ENCODE measurements at places on chromosomes 2 and 18.

GRCh38 chr2:31127931-31128330 lies 10.3 kb downstream of the GALNT14 start:
- no peaks in the 10 kb centered on the region for H3K4me1 ChIP-seq
- no peaks in the 10 kb centered on the region for H3K36me3 ChIP-seq
- DNase-seq, result no peak
- H3K27me3 ChIP-seq, result no peaks in the 10 kb centered on the region
- no peak overlapping the region for H3K4me3 ChIP-seq
- H3K27ac ChIP-seq, result no peak overlapping the region

GRCh38 chr2:40352041-40352702 lies 99.7 kb downstream of the SLC8A1 start:
- H3K27me3 ChIP-seq, result no peaks in the 10 kb centered on the region
- H3K4me3 ChIP-seq, result no peak overlapping the region
- no peaks in the 10 kb centered on the region for H3K36me3 ChIP-seq
- DNase-seq, result no peak
- peak overlapping the region; percentile 80 for H3K27ac ChIP-seq

DNA sequence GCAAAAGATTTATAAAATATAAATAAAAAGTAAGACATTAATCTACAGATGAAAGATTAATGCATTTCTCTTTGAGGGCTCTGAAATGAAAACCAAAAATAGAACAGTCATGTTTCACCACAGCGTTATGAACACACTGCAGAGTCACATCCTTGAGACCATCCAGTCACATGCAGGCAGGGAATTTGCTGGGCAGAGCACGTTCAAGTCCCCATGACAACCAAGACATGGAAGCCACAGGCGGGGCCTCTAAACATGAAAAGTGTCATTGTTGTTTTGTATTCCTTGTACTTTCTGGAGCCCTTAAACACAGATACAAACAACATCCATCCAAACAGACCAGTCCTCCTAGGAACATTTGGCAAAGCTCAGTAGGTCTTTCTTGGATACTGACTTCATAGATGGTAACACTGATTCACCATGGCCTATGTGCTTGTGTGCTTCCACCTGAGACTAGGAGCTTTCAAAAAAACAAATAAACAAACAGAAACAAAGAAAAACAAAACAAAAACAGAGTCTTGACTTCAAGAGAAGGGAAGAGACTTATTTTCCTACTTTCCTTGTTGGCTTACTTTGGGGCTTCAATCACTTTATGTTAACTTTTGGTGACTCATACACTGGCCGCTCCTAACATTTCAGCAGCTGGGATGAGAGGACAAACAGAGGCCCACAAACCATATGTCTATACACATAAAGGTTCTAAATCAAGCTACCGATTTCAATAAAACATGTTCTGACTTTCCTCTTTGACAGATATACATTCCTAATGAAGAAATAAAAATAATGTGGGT lies 99.5 kb upstream of the CCDC85A start:
- no peaks in the 10 kb centered on the region for H3K27me3 ChIP-seq
- H3K4me3 ChIP-seq, result no peak overlapping the region
- H3K36me3 ChIP-seq, result no peaks in the 10 kb centered on the region

GRCh38 chr2:2563309-2563860 lies 232.3 kb upstream of the MYT1L start:
- no peak overlapping the region for H3K27ac ChIP-seq
- H3K4me1 ChIP-seq, result no peaks in the 10 kb centered on the region
- DNase-seq, result no peak
- no peaks in the 10 kb centered on the region for H3K27me3 ChIP-seq
- H3K4me3 ChIP-seq, result no peak overlapping the region
- H3K36me3 ChIP-seq, result no peaks in the 10 kb centered on the region

GRCh38 chr18:3014503-3015203 lies 1.7 kb upstream of the LPIN2 start:
- no peak for DNase-seq
- no peaks in the 10 kb centered on the region for H3K36me3 ChIP-seq
- H3K4me3 ChIP-seq, result peak overlapping the region; percentile 38
- no peak overlapping the region for H3K27ac ChIP-seq
- H3K27me3 ChIP-seq, result no peaks in the 10 kb centered on the region

DNA sequence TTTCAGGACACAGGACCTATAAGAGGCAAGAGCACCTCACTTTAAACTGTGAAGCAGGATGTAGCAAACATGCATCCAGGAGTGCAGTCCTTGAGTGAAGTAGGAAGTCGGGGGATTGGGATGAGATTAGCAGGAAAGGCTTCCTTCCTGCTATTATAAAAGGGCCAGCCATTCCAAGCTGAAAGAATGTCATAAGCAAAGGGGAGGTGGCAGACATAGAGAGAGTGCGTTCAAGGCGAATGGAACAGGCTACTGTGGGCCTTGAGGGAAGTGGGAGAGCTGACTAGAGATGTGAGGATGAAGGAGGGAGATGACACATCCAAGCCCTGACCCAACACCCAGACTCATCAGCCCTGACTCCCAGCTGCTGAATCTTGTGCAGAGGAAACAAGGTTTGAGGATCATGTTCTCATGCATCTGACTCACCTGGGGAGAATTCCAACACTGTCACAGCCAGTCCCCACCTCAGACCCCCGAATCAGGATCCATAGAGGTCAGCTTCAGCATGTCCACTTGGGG lies 63.9 kb downstream of the GYPC start:
- H3K27ac ChIP-seq, result peak overlapping the region; percentile 60
- H3K4me3 ChIP-seq, result no peak overlapping the region
- H3K27me3 ChIP-seq, result no peaks in the 10 kb centered on the region
- no peak for DNase-seq

DNA sequence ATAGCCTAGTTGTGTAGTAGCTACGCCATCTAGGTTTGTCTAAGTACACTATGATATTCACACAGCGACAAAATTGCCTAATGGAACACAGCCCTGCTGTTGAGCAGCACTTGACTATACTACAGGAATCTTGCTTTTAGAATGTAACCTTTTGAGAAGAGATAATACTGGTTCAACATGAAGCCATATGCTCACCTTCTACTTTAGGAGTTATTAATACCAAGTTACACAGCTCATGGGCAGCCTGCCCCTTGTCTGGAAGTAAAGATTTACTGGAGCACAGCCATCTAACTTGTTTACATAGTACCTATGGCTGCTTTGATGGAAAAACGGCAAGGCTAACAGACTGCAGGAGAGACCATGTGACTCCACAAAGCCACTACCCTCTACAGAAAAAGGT lies 174.8 kb downstream of the DYM start:
- H3K27ac ChIP-seq, result no peak overlapping the region
- H3K4me3 ChIP-seq, result no peak overlapping the region
- no peaks in the 10 kb centered on the region for H3K4me1 ChIP-seq
- H3K36me3 ChIP-seq, result peaks cover 18% of the 10 kb centered on the region

GRCh38 chr2:118171546-118171945 lies 83.3 kb downstream of the INSIG2 start:
- no peaks in the 10 kb centered on the region for H3K36me3 ChIP-seq
- DNase-seq, result no peak
- H3K27me3 ChIP-seq, result peaks cover 13% of the 10 kb centered on the region

DNA sequence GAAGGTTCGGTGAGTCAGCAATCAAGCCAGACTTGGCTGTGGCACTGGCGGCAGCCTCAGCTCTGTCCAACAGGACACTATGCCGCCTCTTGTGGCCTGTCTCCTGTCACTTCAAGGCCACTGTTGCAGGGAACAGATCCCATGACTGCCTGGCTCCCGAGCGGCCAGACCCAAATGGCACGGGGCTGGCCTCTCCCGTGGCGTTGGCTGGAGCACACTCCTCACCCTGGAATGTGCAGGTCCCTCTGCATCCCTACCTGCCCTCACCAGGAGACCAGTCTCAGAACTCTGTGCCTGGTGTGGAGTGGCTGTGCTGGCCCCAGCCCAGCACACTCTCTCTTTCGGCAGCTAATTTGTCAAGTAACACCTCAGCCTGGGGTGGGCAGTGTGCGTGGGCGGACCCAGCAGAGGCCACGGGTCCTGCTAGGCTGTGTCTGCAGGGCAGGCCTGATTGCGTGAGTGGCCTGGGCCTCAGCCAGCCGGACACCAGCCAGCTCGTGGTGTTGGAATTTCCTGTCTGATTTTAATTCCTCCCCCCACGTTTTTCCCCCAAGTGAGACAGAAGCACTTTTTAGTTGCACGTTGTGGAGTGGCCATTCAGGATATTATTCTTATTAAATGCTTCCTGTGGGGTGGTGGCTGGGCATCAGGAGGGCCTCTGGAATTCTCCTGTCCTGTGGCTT lies 179.3 kb downstream of the GLI2 start:
- DNase-seq, result peak; percentile 84
- H3K4me1 ChIP-seq, result peaks cover 33% of the 10 kb centered on the region
- H3K4me3 ChIP-seq, result no peak overlapping the region
- peak overlapping the region; percentile 91 for H3K27ac ChIP-seq
- no peaks in the 10 kb centered on the region for H3K36me3 ChIP-seq

DNA sequence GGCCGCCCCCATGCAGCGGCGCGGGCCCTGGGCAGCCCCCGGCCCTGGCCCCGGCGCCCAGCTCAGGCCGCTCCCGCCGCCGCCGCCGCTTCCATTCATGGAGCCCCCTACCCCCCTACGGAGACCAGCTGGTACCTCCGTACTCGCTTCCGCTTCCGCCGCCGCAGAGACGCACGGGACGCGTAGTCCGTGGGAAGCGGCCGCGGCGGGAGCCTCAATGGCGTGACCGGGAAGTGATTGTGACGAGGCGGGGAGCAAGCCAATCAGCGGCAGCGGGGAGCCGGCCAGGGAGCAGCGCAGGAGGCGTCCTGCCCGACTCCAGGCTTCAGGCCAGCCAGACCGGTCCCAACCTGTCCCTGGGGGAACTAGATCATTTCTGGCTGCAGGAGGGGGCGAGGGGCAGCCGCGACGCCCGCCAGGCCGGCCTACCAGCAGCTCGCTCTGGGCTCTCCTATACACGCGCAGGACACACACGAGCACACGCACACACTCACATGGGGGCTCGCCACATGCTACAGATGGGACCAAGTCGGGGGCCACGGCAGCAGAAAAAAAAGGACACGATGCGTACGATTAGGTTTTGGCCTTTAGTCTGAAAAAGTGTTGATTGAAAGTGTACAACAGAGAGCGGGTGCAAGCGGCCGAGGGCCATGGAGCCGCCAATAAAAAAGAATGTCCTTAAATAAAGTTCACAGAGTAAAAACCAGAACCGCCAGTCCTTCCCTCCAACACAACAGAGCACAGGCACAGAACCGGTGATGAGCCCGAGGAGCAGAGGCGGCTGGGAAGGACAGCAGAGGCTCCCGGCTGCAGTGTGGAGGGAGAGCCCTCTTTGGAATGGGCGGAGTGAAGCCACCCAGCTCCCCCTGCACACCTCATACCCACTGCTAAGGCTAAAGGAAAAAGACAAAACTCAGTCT lies at the start of gene ZNF513:
ZNF513 (minus strand) TSS at position 109 of the 920 bp plus-strand sequence. CDS start 208 bp downstream, outside the sequence.
- DNase-seq, result peak; percentile 99
- no peaks in the 10 kb centered on the region for H3K27me3 ChIP-seq
- peaks cover 73% of the 10 kb centered on the region for H3K36me3 ChIP-seq
- H3K4me1 ChIP-seq, result peaks cover 36% of the 10 kb centered on the region
- peak within 1 kb of the TSS; percentile 79 for H3K27ac ChIP-seq

DNA sequence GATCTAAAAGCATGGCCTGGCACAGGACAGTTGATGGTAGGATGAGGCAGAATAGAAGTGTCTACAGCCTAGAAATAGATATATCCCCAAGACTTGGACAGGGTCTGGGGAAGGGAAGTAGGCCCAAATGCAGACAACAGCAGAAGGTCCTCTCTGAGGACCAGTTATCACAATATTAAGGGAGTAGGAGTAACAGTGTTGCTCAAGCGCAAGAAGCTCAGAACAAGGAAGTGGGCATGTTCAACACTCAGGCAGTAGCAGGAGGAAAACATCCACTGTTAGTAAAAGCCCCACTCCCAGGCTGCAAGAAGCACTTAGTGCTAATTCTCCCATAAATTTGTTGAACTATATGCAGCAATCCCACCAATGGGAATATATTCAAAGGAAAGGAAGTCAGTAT lies 314.7 kb downstream of the METTL4 start:
- H3K4me3 ChIP-seq, result no peak overlapping the region
- no peaks in the 10 kb centered on the region for H3K36me3 ChIP-seq
- no peak for DNase-seq

- no peak overlapping the region for H3K4me3 ChIP-seq
- no peaks in the 10 kb centered on the region for H3K36me3 ChIP-seq
- DNase-seq, result no peak
Observed at GRCh38 chr2:132448771-132449170, 32.2 kb downstream of the GPR39 start.

- H3K27me3 ChIP-seq, result no peaks in the 10 kb centered on the region
- H3K36me3 ChIP-seq, result no peaks in the 10 kb centered on the region
- H3K27ac ChIP-seq, result no peak overlapping the region
- DNase-seq, result no peak
- H3K4me1 ChIP-seq, result peaks cover 11% of the 10 kb centered on the region
Observed at GRCh38 chr2:111028720-111029119, 92.0 kb upstream of the BCL2L11 start.

DNA sequence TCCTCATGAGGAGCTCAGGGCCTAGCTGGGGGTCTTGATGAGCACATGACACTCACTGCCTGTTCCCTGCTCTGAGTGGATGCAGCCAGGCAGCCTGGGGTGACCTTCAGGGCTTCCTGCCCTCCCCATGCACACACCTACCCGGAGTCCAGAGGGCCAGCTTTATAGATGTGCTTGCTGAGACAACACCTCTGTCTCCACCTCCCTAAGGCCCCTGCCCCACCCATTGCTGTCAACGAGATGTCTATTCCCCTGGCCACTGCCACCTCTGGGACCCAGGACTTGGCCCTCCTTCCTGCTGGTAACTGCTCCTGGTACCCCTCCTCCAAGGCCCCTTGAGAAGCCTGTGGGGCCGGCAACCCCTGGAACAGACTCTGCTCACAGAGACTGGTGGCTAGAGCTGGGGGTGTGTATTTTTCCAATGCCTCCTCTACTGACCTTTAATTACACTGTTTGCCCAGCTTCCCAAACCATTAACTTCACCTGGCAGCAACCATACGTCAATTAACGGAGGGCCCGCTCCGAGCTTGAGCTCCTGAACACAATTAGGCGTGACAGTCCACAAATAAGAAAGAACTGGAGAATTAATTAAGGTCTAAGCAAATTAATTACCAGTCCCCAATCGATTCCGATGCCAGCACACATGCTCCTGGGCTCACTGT lies 66.3 kb downstream of the EMX1 start:
- no peaks in the 10 kb centered on the region for H3K27me3 ChIP-seq
- no peak for DNase-seq
- H3K4me1 ChIP-seq, result peaks cover 57% of the 10 kb centered on the region
- peak overlapping the region; percentile 64 for H3K27ac ChIP-seq
- peaks cover 7% of the 10 kb centered on the region for H3K36me3 ChIP-seq

DNA sequence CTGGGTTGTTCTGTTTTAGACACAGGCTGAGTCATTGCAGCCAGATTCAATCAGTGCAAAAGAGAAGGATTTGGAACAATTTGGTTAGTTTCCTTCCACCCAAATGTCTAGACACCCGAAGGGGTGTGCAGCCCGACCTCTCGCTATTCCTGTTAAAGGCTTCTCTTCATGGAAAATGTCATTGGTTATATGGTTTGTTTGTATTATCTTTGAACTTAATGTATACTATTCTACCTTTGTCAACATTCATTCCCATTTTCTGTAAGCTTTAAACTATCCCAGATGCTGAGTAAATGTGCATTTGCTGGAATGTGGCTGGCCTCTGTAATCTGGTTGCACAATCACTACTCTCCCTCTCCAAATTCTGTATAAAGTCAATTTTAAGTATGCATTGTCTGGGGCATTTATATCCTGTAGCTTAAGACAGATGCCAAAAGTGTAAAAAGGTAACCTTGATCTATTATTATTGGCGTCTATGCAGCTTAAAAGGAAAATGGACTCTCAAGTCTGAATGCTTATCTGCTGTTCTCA lies 80.4 kb upstream of the RND3 start:
- no peak overlapping the region for H3K4me3 ChIP-seq
- DNase-seq, result no peak
- H3K36me3 ChIP-seq, result no peaks in the 10 kb centered on the region
- H3K4me1 ChIP-seq, result no peaks in the 10 kb centered on the region
- H3K27ac ChIP-seq, result no peak overlapping the region
